Stimulated activated CD4-positive, alpha-beta T cell treated with anti-CD3 and anti-CD28 coated beads, TNF-alpha, amount 100 ng/mL, for 48 hours (primary cell): ENCODE measurements at places on chromosomes 7 and 10.

GRCh38 chr10:130801784-130802183 lies 509.7 kb downstream of the TCERG1L start:
- DNase-seq: no peak

DNA sequence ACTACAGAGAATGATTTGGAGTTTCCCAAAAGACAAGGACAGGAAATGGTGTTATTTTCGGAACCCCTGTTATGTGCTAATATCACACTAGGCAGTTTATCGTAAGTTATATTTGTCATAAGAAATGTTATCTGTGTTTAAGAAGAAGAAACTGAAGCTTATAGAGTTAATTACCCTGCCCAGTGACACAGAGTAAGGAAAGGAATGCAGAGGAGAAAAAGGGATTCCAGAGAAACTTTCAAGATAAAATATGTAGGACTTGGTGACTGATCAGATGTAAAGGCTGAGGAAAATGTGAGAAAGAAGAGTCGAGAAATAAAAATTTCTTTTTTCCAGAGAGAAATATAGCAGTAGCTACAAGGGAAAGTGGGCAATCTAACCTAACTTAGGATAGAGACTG lies 63.5 kb upstream of the ZNF746 start:
- no peak for DNase-seq

DNA sequence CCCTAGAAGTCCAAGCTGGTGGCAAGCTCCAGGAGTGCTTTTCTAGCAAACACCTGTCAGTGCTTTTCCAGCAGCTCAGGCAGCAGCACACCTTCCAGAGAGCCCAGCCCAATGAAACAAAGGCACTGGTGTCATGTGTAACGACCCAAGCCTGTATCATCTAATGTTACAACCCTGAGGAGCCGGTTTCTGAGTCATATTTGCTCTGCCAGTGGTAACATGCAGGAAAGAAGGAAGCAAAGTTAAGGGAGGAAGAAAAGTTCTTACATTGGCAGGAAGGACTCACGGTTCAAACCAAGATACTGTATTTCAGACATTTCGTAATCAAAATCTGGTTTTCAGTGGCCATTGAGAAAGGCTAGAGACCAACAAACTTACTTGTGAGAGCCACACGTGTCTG lies at the start of gene ANKRD22:
Gene ANKRD22 (minus strand): TSS at position 139 of the 400 bp plus-strand sequence. CDS start 237 bp downstream, outside the sequence.
- DNase-seq: no peak

GRCh38 chr7:117118579-117119180 lies 165.4 kb downstream of the ST7 start:
- no peak for DNase-seq

DNA sequence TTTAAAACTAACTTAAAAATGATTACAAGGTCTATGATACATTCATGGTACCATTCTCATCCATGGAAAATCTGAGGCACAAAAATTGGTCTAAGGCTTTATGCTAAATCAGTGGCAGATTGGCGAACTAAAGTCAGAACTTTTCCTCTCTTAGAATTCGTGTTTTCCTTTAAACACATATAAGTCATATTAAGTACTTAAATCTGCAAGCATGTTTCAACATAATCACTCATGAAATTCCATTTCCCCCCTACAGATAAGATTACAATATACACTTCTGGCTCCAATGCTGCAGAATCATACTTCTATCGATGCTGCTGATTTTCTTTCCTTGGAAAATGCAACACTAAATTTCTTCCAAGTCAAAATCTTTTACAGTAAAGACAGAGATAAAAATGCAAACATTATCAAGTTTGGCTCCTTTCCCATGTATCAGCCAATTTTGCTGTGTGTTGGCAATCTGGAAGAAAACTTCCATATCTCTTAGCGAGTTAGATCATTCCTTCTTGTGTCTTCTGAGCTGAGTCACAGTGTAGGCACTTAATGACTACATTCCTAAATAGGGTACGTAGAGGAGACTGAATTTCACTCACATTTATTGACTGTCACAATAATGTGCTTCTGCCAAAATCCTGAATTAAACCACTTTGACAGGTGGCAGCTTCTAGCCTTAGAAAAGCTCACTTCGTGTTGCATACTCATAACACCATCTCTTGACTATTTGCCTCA lies 76.4 kb upstream of the LRRC17 start:
- no peak for DNase-seq
